ENCODE measurements at places on chromosomes 3 and 15.

- DNase-seq, result no peak
Measured at GRCh38 chr15:90358124-90359033, 6.3 kb downstream of the ZNF774 start.

- DNase-seq, result no peak
Measured at GRCh38 chr3:126889276-126890201, 93.4 kb upstream of the PLXNA1 start.

GRCh38 chr3:77414881-77415280 is 375.0 kb downstream of the ROBO2 start:
- DNase-seq, result no peak

DNA sequence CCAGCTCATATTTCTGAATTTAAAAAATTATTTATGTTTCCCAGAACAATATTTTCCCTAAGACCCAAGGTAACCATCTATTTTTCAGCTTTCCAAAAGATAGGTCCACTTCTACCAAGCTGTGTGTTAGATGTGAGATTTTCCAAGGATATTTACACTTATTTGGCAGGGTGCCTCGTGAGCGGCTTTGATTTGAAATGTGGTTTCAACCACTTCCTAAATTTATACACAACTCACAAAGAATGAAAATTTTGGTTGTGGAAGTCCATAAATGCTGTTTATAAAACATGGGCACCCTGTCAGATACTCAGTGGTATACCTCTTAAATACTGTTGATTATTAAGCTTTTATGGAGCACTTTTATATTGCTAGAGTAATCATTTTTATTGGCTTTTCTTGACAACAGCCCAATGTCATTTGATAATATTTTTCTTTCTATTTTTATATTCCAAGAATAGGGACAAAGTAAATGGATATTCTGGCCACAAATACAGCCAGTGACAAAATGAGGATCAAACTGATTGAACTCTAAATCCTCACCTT is 57.6 kb downstream of the GAP43 start:
- DNase-seq, result no peak

DNA sequence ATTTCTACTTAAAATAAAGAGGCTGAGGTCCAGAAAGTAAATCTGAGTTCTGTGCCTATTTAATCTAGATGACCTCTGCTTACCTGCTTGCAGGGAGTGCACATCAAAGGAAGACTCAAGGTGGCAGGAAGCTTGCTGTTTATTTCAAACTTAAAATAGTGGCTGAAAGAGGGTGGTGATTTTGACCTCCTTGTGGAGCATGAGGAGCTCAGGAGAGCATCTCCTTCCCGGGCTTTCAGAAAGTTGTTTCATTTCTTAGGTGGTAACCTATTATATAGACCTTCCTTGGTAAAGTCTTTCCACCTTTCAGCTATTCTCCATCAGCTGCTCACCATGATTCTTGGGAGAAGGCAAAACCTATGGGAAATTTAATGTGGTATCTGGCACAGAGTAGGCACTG is 494 bp downstream of the GCSAM start:
- no peak for DNase-seq

DNA sequence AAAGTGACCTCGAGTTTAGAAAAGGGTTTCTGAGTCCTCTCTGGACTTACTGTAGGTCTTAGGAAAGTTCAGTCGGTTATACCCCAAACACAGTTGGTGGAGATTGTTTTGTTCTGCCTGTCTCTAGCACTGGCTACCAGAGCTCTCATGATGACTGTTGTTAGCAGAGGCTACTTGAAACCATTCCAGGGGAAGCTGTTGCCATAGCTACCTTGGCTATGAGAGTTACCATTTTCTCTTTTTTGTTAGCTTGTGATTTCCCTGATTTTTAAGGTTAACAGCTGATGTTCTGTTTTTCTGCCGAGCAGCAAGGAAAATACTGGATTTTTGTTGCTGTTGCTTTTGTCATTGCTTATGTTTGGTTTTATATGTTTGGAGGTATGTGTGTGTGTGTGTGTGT is 26.7 kb downstream of the ABHD2 start:
- no peak for DNase-seq

GRCh38 chr15:82950295-82950694 is 2.2 kb downstream of the HOMER2 start:
- DNase-seq, result no peak

DNA sequence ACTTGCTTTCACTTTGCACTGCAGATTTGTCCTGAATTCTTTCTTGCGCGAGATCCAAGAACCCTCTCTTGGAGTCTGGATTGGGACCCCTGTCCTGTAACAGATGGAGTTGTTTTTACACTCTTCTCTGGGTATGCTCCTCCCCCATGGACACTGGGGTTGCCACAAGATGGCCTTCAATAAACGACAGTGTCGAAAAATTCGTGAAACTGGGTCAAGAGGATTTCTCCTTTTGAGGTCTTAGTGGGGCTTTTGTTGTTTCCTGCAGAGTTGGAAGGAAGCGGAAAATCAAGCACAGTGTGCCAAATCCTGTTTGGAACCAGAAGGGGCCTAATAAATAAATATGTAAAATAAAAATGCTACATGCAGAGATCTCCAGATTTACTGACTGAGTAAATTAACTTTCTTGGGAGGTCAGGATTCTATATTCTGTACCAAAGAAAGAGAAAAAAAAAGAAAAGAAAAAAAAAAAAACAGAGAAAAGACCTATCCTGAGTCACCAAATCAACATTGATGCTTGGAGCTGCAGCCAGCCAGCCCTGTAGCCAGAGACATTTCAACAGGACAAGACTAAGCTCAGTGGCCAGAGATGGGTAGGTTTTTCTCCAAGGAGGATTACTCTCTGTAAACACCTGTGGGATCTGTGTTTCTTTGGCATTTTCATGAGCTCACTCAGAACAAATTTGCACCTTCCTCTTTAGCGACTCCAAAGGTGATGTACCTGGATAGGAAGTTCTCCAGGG is 24.8 kb downstream of the CCDC80 start:
- DNase-seq, result no peak

DNA sequence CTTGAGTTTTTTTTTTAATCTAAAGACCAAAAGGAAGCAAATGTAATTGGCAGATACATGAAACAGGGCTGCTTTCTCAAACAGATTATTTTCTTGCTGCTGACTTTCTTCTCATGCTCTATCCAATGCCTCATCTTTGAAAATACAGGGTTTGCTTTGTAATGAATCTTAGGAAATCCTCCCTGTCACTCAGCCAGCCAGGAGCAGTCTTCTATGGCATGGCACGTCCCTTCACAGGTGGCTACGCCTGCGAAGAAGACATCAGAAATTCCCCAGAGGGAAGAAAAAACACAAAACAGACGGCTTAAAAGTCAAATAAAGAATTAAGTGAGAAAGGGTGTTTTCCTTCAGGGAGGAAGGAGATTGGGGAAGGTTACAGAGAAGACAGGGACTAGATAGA is 242.5 kb downstream of the IGSF11 start:
- no peak for DNase-seq

DNA sequence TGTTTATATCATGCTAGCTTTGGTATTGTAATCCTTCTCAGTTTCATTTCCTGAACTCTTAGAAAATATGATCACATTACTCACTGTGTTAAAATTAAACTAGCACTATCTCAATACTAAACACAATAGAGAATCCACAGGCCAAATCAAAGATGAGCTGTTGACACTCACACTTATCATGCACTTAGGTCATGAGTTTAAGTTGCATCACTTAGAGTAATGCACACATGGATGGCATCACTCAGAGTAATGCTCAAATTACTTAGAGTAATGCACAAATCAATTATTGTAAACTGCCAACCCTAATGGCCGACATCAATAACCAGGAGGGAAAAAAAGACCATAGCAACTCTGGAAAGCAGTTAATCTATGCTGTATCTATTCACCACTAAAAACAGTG is 40.0 kb upstream of the MCF2L2 start:
- DNase-seq, result peak; percentile 21

DNA sequence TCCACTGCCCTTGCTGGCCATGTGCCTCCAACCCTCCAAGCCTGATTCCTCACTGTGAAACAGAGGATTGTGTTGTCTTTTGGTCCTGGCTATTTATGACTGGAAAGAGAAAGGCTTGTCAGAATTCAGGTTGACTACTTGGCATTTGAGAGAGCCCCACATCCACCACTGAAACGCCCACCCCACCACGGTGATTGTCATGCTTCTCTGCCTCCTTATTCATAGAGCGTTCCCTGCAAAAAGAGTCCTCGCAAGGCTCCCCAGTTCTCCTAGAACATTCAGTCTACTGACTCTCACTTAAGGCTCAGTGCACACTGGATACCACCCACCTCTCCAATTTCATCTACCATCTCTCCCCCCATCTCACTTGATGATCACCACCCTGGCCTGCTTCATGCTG is 162.9 kb upstream of the WNT5A start:
- no peak for DNase-seq

DNA sequence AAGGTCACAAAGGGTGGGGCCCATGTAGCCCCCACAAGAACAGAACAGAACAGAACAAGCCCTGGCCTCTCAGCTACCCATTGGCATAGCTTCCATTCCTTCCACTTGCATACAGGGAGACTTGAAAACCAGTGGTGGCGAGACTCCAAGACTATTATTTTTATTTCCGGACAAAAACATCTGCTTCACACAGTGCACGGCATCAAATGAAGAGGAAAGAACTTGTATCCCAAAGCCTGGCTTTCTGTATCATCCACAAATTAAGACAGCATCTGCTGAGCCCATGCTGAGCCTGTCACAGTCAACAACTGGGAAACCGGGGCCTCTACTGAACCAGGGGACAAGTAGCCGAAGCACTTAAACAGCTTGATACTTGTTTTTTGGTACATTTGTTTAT is 56.0 kb downstream of the CLEC3B start:
- DNase-seq, result no peak

- peak; percentile 47 for DNase-seq
Measured at GRCh38 chr15:90142216-90143165, 40.2 kb upstream of the IDH2 start.

DNA sequence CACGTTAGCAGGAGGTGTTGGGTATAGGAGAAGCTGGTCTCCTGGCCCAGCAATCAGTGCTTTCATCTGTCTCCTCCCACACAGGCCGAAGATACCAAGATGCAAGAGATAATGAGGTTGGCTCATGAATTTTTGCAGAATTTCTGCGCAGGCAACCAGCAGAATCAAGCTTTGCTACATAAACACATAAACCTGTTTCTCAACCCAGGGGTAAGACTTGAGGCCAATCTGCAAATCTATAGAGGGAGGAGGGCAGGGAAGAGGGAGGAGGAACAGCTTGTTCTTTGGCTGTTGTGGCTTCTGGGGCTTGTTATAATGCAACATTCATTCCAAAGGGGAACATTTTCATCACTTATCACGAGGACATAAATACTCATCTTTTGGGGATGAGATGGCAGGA is 195.3 kb downstream of the ITPR1 start:
- no peak for DNase-seq

DNA sequence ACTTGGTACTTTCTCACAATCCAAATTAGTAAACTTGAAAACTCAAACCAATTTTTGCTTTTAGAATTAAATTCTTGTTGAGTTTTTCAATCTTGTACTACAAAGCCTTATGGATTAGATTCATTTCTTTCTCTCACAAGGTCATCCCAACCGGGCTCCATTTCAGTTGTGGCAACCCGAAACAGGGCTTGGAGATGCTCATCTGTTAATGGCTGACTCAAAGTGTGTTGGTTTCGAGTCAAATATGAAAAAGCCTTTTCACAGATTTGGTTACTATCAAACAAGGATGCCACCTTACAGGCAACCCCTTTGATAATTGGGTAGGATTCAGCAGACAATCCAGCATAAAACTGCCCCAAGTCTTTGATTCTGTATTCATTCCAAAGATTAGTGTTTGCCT is 1.8 kb downstream of the EPM2AIP1 start:
- DNase-seq, result peak; percentile 89

- DNase-seq, result no peak
Measured at GRCh38 chr3:69579306-69580041, 159.8 kb upstream of the MITF start.

GRCh38 chr15:66405615-66406014 is 18.9 kb downstream of the MAP2K1 start:
- DNase-seq, result no peak

DNA sequence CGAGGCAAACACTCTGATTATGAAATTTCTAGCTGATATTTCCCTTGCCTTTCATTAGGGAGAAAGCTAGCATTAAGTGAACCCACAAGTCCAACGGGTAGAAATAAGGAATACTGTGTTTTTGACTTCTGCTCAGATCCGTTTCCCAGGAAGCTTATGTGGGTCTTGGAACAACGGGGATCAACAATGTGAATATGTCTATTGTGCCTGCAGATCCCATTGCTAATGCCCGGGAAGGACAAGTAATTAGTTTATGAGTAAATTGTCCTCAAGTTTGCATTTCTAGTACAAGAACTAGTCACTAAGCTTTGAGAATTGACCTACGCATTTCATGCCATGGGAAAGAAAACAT is 236.4 kb downstream of the UACA start:
- DNase-seq, result no peak

DNA sequence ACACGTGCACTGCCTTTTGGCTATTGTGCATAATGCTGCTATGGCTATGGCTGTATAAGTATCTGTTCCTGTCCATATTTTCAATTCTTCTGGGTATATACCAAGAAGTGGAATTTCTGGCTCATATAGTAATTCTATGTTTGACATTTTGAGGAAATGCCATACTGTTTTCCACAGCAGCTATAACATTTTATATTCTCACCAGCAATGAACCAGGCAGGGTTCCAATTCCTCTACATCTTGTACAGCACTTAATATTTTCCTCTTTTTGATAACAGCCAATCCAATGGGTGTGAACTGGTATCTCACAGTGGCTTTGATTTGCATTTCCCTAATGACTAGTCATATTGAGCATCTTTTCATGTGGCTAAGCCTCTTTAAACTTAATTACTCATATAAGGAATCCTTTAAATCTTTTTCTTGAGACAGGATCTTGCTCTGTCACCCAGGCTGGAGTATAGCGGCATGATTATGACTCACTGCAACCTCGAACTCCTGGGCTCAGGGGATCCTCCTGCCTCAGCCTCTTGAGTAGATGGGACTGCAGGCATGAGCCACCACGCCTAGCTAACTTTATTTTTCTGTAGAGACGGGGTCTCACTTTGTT is 38.1 kb upstream of the IGDCC4 start:
- DNase-seq, result peak; percentile 75

DNA sequence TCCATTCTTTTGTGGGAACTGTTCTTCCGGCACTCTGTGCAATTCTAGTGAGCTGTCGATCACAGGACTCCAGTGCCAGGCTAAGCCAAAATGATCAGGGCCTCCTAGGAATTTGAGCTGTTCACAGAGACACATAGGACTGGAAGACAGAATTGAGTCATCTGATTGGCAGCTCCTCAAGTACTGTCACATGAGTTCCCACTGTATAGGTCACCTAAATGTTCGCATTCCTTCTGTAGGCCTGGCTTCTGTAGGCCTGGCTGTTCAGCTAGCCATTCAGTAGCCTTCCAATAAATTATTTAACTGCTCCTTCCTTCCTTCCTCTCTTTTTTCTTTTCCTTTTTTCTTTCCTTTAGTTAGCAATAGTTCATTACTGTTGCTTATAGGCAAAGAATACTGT is 4.3 kb downstream of the PROS1 start:
- no peak for DNase-seq

DNA sequence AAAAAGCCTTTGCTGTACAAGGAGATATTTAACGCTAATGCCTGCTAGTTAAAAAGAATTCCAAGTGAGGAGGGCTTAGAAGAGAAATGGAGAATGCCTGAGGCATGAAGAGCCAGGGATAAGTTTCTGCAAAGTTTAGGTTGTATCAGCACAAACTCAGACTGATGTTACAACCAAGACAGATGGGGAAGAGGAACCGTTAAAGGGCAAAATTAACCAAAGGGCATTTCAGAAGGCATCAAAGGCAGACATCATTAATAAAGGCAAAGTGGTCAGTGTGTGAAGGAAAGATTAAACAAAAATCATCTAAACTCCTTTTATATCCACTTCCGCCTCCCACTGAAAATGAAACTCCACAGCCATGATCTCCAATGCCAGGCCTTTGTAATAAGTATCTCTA is 7.0 kb downstream of the MYO5A start:
- DNase-seq, result no peak

Measured in activated CD4-positive, alpha-beta T cell treated with anti-CD3 and anti-CD28 coated beads, Interleukin-2, amount 50 U/mL, for 16 hours (primary cell).